NCI-H187 treated with DMSO at 0.1 percent for 48 hours (cell line): ENCODE measurements at places on chromosomes 2 and 18.

GRCh38 chr18:3051718-3052410 is 38.9 kb upstream of the LPIN2 start:
- no peak for DNase-seq

DNA sequence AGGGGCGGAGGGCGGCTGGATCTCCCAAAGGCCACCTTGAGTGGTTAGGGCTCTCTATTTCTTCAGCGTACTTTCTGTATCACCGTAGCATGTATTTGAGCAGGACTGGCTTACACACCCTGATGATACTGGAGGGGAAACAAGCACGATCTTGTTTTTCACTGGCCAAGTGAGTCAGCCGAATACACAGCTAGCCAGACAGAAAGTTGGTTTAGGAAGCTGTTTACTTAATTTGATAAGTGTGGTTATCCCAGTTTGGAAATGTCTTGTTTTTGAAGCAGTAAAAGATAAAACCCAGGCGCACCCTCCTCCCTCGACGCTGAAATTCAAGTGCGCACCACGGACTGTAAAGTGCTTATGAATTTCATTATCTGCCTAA is 582 bp downstream of the RIOK3 start:
- DNase-seq = no peak

- no peak for DNase-seq
These were observed 206.2 kb downstream of the NCKAP5 start for GRCh38 chr2:133362061-133362476.

- no peak for DNase-seq
These were observed 13.3 kb downstream of the MRPL44 start for GRCh38 chr2:223970343-223971128.

DNA sequence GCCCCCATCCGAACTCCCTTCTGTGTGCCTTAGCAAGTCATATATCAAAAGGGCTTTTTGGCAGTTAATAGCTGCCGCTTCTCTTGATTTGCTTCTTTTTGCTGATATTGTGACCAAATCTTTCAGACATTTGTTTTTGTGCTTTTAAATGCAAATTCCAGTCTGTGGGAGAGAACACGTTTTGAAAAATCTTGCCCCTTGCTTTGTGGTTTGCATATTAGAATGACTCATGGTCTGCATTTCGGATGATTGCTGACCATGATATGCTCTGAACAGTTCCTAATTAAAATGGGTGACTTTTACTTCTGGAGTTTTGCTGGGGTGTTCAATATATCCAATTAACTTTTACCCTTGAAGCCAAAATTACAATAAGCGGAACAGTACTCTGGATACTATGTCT is 58.2 kb upstream of the ST6GAL2 start:
- no peak for DNase-seq

DNA sequence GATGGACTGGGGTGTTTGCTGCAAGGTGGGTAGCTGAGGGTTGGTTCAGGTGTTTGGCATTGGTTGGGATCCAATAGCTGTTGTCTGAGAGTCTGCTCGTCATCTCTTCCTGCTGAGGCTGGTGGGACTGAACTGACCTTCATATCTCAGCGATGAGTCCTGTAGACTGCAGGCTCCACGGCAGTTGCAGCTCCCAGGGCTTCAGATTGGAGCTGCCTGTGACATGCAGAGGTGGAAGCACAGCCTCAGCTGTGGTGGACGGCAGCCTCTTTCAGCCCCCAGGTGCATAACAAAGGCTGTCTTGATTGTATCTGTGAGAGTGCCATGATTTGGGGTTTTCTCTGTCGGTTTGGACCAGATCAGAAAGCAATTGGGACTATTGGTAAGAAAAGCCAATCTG is 3.9 kb upstream of the IL1R2 start:
- no peak for DNase-seq

DNA sequence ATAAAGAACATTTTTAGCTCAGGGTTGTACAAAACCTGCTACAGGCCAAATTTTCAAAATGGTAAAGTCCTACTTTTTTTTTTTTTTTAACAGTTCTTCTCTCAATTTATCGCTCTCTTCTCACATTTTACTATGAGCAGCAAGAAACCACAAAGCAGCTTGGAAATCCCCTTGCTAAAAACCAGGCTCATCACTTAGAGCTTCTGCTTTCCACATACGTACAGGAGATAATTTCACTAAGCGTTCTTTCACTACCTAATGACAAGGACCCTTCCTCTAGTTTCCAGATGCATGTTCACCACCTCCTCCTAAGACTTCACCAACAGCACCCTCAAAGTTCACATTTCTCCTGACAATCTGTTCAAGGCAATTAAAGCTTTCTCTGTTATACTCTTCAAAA is 294.9 kb upstream of the CYRIA start:
- no peak for DNase-seq

- no peak for DNase-seq
These were observed 96.4 kb downstream of the PIK3C3 start for GRCh38 chr18:42051411-42051810.

DNA sequence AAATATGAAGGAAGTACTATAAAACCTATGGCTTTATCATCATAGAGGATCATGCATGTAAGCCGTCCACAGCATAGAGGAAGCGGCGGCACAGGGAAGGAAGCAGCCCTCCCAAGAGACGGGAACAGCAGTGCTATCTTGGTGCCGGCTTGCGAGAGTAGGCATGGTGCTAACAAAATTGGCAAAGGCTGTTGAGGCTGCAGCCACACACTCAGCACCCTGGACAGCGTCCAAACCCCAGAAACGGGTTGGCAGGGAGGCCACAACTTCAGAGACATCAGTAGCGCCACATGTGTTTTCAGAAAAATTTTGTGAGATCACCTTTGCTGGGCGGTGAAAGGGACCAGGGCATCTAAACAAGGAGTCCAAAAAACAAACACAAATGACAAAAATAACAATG is 37.7 kb downstream of the NETO1 start:
- DNase-seq = no peak
